ENCODE measurements at places on chromosomes 2 and 18.

DNA sequence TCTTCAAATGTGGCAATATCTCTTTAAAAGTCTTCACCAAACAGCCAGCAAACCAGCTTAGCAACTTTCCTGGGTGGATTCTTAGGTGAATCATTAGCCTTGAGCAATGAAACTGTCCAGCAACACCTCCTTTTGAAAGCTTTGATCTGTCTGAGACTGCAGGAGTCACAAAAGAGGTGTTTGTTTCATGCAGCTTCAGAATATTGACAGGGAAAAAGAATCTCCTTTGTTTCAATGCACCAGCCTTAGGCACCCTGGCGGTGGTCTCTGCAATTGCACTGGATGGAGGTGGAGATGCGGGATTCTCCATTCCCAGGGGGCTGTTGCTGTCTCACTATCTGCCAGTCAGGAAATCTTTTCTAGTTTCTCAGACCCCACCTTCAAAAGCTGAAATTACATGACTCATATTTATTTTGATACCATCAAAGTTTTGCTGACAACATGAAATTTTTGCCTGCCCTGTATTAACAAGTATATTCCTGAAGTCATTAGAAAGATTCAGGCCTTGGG is 76.0 kb upstream of the DSG1 start:
- DNase-seq, result no peak

GRCh38 chr2:163142618-163143017 is 304.1 kb upstream of the KCNH7 start:
- no peak for DNase-seq

- no peak for DNase-seq
Observed at GRCh38 chr2:179186126-179186525, 78.5 kb downstream of the SESTD1 start.

- no peak for DNase-seq
Observed at GRCh38 chr2:37618326-37618725, 53.1 kb downstream of the CDC42EP3 start.

- DNase-seq, result no peak
Observed at GRCh38 chr18:47331026-47331425, 79.6 kb upstream of the SKOR2 start.

DNA sequence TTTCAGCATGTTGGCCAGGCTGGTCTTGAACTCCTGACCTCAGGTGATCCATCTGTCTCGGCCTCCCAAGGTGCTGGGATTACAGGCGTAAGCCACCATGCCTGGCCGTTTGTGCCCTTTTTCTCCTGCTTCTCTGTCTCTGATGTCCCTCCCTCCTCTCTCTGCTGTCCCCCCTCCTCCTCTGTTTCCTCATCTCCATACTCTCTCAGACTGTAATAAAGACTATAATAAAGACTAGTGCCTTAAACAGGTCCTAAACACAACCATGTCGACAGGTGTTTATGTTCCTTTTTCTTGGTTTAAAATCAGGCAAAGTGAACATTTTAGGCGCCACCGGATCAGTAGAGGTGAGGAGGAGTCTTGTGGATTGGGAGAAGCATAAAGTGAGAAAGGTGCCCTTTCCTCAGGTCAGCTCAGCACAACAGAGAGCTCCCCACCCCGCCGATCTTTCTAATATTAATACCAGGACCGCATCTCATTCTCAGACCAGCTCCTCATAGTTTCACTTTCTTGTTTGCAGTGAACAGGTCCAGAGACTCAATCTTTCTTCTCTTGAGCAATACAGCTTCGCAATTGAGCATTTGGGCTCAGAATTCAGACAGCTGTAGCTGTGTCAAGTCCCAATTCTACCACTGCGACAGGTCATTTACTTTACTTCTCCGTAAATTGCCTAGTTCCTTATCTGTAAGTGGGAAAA is 23.7 kb downstream of the TIMM21 start:
- no peak for DNase-seq

DNA sequence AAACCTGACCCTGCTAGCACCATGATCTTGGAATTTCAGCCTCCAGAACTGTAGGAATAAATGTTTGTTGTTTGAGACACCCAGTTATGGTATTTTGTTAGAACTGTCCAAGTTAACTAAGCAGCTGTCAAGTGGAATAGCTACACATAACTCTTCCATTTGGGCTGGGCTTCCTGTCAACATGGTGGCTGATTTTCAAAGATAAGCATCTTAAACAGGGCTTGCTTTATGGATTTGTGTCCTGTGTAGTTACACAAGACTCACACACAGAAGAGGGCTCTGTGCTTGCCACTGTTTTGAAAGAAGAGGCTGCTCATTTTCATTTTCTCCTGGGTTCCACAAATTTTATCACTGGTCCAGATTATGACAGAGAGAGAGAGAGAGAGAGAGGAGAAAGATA is 35.7 kb downstream of the GCG start:
- DNase-seq, result no peak

DNA sequence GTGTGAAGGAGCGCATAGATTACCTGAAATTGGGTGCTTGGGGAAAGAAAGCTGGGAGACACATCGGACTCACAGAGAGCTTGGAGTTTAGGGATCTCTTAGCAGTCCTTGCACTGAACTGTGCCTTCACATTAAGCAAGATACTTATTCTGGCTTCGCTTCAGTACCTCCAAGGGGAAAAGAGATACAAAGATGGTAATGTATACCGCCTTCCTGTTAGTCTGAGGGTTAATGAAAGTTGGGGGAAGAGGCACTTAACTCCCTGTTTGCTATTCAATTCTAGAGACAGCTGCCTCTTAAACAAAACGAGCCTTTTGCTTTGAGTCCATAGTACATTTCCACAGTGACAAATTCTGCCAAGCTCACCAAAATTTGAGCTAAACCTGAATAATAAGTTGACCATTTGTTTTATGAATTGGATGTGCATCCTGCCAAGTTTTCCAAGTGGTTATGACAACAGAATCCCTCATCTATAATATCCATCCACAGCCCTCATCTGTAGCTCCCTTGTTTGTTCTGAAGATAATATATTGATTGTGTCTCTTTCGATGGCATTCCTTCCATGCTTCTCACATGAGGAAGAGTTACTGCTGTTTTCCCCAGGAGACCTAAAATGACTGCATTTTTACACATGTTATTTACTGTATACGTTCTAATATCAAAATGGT is 287.1 kb upstream of the ATP5MC3 start:
- no peak for DNase-seq

GRCh38 chr2:169077674-169078240 is 8.4 kb downstream of the DHRS9 start:
- no peak for DNase-seq

- DNase-seq, result no peak
Observed at GRCh38 chr18:13436576-13436975, 218.0 kb downstream of the LDLRAD4 start.

GRCh38 chr18:11398625-11399024 is 210.8 kb upstream of the SLC35G4 start:
- DNase-seq, result no peak

GRCh38 chr18:13583576-13584550 is 142.5 kb downstream of the FAM210A start:
- DNase-seq, result no peak

DNA sequence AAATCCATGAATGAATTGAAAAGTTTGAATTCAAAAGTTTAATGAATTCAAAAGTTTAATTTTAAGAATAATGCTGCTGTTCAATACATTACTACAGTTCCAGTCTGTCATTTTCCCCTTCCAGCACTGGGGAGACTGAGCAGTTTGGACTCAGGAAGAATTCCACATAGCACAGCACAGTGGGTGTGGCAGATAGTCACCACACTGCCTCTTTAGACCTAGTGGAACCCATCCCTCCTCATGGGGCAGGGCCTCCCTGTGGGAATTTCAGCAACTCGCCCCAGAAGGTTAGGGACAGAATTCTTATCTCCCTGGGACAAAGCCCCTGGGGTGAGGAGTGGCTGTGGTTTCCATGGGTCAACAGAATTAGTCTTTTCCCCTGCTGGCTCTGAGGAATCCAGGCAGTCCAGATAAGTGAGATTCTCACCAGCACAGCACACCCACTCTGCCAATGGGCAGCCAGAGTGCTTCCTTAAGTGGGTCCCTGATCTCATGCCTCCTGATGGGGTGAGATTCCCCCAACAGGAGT is 442.0 kb upstream of the SYT4 start:
- no peak for DNase-seq

DNA sequence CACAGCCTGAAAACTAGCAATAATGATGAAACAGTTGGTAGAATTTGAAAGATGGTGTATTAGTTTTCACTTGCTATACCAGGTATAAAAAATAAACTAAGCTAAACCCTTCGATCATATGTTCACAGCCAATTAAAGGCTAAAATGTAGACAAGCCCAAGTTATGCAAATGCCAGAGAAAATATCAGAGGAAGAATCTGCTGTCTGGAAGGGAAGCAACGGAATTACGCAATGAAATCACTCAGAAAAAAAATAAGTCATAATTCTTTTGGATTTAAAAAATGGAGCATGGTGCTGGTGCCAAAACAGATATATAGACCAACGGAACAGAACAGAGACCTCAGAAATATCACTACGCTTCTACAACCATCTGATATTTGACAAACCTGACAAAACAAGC is 108.3 kb downstream of the ARL4C start:
- no peak for DNase-seq

DNA sequence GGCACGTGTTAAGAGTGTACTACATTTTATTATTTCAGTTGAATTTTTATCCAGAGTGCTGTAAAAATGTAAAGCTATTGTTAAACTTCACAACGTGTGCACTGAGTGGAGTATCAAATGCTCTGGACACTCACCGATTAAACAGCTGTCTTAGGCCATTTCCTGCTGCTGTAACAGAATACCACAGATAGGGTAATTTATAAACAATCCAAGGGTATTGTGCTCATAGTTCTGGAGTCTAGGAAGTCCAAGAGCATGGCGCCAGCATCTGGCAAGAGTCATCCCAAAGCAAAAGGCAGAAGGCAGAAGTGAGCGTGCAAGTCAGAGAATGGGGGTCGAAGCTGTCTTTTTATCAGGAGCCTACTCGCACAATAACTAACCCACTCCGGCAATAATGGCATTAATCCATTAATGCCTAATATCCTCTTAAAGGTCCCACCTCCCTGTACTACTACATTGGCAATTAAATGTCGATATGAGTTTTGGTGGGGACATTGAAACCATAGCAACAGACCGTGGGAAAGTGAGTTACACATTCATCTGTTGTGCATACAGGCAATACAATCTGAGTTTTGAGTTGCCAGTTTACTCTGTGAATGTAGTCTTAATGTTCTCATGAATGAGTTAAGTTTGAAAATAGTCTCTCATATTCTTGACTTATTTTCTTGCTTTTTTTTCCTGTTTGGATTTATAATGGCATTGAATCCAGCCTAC is 64.8 kb downstream of the ARMC9 start:
- no peak for DNase-seq

DNA sequence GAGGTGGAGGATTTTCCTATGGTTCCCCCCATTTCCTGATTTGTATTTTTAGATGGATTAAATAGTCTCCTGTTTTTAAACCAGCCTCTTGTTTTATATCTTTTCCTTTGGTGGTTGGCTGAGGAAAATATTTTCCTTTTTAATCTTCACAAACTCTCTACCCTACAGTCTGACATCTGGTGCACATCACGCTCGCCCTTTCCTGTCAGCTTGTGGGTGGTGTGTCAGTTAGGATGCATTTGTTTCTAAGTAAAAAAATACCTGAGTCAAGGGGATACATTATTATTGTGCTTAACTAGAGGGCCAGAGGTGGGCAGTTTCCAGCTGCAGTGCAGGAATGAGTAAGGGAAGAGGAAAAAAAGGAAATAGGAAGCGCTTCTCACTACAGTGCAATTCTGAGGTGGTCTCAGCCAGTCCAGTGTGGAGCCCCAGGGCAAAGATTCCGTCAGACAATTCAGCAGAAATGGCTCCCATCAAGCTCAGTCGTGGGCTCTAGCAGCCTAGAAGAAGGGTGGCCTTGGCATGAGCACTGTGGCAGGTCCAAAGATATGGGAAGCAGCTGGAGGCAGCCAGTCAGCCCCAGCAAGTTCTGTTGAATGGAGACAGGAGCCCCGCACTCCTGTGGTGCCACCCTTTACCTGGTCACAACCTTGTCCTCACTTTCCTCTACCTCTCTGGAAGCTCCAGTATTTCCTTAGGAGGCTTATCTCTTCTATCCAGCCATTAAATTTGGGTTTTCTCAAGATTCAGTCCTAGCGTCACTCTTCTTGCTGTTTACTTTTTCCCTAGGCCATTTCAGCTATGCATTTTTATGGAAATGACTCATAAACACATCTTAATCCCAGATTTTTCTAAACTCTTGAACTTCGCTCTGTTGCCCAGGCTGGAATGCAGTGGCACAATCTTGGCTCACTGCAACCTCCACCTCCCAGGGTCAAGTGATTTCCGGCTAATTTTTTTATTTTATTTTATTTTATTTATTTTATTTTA is 18.5 kb downstream of the SFTPB start:
- DNase-seq, result no peak

GRCh38 chr2:119326938-119327337 is 39.7 kb downstream of the C2orf76 start:
- no peak for DNase-seq

- no peak for DNase-seq
Observed at GRCh38 chr2:59528525-59528924, 1024.9 kb downstream of the BCL11A start.

DNA sequence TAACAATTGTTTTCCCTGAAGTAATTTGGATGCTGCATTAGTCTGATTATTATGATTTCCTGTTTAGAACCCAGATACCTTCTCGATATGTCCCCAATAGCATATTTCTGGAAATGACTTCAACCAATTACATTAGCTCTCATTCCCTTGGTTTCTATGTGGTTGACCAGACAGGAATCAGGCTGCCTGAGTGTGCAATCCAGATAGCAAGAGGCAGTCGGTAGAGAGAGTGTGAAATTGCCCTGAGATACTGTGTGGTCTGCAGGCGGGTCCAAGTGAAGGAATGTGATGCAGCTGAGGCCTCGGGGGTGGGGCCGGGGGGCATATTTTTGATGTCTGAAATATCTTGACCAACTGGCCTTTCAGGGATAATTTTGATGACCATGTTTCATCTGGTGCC is 143.9 kb upstream of the ITGA6 start:
- no peak for DNase-seq

DNA sequence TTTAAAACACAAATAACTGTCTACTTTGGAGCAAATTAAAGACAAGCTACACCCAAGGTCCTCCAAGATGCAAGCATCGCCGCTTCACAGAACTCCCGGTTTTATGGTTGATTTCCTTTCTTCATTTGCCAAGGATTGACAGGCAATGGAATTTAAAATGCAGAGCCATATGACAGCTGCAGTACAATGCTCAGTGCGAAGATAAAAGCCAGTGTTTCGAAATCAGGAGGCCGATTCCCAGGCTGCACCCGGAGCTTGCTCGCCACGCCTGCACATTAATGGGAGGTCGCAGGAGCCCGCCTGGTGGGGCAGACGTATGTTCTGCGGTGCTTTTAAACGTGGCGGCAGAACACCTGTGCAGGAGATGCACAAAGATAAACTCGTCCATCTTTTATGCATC is 727.6 kb upstream of the SOX11 start:
- no peak for DNase-seq

DNA sequence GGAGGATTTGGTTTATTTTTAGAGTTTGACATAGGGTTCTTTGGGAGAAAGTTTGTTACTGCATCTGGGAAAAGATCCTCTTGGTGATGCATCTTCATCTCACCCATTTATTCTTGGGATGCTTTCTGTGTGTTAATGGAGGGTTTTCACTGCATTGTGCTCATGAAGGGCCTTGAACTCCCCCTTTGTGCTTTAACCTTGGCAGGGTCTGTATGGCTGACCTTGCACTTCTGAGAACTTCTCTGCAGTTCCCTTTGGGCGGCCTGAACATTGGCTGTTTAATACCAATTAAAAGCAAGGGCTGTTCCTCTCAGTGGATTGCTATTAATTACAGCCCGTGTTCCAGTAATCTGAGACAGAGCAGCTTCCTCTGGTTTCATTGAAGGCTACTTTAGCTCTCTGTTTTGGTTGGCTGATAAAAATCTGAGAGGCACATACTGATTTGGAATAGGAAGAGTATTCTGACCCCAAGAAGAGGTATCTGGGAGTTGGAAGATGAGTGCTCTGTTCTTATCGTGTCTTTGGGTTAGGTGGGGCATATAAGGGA is 37.5 kb downstream of the FMNL2 start:
- no peak for DNase-seq

Data from memory B cell (primary cell).